Mesenteric fat pad (tissue), 1 donor: ENCODE measurements at places on chromosomes 3 and 15. TPM values are rescaled to one million over a fixed set of nuclear protein-coding genes. Genes with fewer than 3 reads are reported as not detected.

DNA sequence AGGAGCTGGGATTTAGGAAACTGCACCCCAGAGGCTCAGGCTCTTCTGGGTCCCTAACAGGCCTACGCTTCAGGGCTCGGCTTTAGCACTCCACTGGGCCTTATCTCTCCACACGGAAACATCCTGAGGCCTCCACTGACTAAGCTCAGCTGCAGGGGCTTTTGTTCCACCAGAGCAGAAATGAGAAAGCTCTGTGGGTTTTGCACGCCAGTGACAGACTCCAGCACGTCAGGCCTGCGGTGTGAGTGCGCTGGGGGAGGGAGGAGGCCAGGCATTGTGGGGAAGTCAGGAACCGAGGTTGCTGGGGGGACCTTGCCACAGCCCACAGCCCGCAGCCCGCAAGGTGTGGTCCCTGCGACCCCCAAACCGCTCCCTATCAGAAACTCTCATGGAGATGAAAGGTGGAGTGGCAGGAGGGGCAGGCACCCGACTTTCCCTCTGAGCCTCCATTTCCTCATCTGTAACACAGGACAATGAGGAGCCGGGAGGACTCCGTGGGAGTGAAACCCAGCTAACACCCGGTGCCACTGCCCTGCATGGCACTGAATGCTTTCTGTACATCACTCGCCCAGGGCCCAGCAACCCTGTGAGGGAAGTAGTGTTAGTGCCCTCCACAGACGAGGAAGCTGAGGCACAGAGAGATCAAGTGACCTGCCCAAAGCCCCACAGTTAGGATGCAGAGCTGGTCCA, 106.5 kb downstream of the TPRA1 start:
- peak; percentile 81 for DNase-seq

Gene FAM162A
- total RNA-seq = 29.1 TPM

DNA sequence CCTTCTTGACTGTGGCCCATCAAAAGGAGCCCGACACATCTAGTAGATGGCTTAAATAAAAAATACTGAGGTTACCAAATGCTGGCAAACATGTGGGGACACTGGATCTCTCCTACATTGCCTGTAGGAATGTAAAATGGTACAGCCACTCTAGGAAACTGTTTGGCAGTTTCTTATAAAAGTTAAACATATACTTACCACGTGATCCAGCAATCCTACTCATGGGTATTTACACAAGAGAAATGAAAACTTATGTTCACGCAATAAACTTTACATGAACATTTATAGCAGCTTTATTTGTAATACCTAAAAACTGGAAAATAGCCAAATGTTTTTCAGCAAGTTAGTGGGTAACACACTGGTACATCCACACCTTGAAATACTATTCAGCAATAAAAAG, 9.1 kb downstream of the ZBTB38 start:
- DNase-seq = no peak

DNA sequence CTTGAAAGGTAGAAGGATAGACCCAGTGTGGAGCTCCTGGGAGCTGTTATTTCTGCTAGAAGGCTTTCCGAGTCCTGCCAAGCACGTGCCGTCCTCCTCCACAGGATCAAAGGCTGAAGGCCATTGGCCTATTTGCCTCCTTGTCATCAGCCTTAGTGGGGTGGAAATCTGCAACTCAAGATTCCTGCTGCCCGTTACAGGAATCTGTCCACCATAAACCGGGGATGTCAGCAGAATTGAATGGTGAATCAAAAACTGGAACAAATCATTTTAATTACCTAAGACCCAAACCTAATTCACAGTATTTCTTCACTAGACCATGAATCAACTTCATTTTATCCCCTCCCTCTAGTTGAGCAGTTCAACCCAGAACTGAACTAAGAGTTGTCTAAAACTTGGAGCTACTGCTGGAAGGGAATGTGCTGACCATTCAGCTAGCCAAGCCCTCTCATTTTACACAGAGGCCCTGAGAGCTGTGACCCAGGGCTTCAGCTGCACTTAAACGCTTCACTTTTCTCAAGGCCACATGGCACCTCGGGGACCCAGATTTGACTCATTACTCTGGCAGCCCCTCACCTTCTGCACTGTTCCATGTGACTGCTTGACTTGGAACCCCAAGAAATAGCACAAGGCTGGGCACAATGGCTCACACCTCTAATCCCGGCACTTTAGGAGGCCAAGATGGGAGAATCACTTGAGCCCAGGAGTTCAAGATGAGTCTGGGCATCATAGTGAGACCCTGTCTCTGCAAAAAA, 36.8 kb upstream of the KIF23 start:
- peak; percentile 28 for DNase-seq

DNA sequence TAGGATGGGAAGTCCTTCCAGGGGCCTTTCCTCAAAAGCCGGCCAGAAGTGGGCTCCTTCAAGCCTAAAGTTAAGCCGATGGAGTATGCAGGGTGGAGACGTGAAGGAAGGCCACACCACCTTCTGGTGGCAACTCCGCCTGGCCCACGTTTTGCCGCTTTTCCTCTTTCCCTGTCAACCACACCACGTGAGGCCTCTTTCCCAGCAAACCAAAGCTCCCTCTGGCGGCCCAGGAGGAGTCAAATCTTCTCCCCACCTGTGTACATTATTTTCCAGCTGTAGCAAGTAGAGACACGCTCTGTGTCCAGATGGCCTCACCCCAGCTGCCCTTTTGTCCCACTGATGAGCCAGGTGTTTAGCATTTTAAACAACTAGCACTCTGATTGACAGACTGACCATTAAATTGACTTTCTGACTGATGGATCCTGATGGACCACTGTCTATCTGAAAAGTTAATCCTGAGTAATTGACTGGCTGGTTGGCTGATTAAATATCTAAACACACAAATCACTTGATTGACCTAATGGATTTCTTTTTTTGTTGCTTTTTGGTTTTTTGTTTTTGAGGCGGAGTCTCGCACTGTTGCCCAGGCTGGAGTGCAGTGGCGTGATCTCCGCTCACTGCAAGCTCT, 59.6 kb upstream of the ZBTB38 start:
- no peak for DNase-seq

DNA sequence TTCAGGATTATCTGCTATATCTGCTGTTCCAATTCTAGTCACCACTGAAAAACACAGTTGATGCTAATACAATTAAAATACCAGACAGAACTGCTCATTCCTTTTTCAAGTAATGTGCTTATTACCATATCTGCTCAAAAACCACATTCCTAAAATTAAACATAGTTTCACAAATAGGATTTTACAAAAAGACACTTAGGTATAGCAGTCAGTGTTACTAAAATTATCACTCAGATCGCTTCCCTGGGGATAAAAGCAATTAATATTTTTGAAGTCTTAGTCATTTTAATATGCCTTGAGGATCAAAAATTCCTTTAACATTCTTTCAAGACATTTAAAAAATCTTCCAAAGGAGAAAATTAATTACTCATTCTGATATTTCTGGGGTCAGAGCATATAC, 71.5 kb downstream of the RAD18 start:
- DNase-seq = no peak

DNA sequence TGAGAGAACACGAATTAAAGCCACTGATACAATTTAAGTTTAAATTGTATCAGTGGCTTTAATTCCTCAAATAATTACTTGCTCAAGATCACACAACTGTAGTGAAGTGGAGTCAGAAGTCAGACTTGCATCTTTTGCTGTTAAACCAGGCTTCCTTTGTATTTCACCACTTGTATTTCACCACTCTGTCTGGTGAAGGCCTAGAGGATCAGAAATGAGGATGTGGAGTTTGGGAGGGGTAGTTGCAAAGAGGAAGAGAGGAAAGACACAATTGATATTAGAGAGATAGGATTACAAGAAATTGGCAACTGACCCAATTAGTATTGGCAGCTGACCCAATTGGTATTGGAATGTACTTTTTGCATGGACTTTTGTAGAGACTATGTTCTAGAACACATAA, 288.1 kb upstream of the GPR149 start:
- DNase-seq = no peak

DNA sequence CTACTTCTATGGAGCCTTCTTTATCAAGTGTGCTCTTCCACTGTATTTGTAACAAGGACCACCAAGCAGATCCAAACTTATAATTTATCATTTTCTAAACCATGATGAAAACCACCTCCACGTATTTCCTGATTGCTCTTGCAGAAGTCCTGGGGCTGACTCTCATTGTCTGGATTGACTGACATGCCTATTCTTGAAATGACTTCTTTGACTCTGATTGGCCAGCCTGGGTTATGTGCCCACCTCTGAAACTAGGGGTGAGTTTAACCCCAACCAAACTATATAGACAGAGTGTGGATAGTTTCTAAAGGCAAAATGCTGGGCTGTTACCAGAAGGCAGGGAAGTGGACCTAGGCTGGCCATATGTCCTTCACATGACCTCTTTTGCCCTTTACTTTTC, 12.7 kb downstream of the TMPRSS7 start:
- no peak for DNase-seq

DNA sequence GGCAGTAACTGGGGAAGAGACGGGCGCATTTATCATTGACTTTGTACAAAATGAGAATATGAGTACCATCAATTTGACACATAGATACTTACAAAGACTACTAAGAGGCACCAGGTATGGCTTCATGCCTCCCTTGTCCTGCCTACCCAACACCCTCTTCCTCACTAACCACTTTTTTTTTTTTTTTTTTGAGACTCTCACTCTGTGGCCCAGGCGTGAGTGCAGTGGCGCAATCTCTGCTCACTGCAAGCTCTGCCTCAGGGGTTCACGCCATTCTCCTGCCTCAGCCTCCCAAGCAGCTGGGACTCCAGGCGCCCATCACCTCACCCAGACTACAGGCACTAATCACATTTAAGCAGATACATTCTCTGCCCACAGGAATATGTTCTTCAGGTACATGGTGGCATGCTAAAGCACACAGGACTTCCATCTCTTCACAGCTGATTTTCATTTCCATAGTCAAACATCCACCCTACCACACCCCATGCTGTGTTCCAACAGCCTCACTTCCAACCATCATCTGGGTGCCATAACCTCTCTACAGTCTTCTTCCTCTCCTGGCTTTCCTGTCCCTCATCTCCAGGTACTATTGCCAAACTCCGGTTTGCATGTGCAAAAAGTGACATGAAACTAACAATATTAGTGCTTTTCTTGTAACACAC, 41.7 kb downstream of the RAB27A start:
- DNase-seq = no peak

DNA sequence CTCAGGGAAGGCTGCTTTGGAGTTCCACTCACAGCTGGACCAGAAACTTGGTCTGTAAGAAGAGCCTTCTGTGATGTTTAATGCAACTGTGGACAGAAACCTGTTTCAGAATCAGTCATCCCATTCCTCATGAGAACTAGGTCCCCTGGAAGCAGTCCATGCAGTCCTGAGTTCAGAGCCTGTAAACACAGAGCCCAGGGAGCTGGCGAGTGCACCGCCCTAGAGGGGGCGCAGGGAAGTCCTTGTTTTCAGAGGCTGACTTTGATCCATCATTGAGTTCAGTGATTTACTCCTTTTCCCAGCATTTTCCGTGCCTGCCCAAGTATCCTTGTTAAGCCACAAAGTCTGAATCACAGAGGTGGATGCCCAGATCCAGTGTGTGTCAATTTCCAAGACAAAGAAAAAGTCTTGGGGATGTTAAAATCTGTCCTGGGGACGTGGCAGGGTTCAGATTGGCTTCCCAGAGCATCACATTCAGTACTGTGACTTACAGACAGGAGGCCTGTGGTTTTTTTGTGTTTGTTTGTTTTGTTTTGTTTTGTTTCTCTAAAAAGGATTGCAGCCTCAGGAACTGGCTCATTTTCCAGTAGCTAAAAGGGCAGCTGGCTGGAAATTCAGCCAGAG, 9.8 kb upstream of the TXNRD3 start:
- no peak for DNase-seq

GRCh38 chr15:69610858-69611257, 158.2 kb downstream of the RPLP1 start:
- DNase-seq = no peak

DNA sequence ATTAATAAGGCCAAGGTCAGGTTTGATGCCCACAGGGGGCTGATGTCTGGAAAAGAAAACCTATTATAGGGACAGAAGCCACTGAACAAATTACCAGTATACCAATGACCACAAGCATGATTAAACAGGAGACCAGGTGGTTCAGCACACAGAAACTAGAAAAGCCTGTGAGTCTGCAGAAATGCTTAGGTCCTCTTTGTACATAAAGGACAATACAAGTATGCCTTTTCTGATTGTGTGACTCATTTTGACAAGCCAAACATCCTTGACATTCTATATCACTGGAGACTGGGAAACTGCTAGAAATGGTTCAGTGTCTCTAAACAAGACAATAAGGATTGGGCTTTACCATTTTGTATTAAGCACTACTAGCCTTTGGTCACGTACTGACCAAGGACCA, 113.2 kb upstream of the MYO5C start:
- no peak for DNase-seq

GRCh38 chr15:53976844-53977392, 1.3 kb upstream of the UNC13C start:
- DNase-seq = no peak

Gene C15orf62
- 0.19 TPM for total RNA-seq

Gene REC114
- total RNA-seq = not detected

Gene CCK
- total RNA-seq = 0.48 TPM

DNA sequence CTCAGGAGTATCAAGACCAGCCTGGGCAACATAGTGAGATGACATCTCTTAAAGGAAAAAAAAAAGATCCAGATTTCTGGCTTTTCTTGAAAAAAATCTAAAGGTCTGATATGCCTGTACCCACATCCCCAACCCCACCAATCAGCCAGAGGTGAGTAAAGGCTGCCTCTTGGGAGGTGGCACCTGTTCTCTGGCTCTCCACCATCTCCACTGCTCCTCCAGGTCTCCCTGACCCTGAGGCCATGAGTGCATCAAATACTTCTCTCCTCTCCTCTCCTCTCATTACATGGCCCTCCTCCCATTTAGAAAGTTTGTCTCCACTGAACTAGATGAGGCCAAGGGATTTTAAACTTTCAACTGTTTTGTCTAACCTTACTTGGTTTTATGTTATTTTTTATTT, 5.2 kb downstream of the SIAH2 start:
- DNase-seq = no peak

GRCh38 chr3:140943781-140944552, 2.3 kb downstream of the SLC25A36 start:
- DNase-seq = no peak

- DNase-seq = no peak
Observed at GRCh38 chr3:126895178-126896066, 87.5 kb upstream of the PLXNA1 start.

- DNase-seq = no peak
Observed at GRCh38 chr15:95604634-95605036, 725.9 kb upstream of the NR2F2 start.

- no peak for DNase-seq
Observed at GRCh38 chr3:180529778-180530177, 72.2 kb upstream of the TTC14 start.

GRCh38 chr3:27293939-27294338, 75.2 kb downstream of the NEK10 start:
- no peak for DNase-seq

GRCh38 chr15:76343313-76343996, 6.9 kb downstream of the ISL2 start:
- DNase-seq = no peak
